ENCODE measurements at places on chromosomes 1 and 21. TPM values are rescaled to one million over a fixed set of nuclear protein-coding genes. Genes with fewer than 3 reads are reported as not detected.
A peak's percentile ranks its signal among the peaks of the same experiment; 100 is the strongest.

DNA sequence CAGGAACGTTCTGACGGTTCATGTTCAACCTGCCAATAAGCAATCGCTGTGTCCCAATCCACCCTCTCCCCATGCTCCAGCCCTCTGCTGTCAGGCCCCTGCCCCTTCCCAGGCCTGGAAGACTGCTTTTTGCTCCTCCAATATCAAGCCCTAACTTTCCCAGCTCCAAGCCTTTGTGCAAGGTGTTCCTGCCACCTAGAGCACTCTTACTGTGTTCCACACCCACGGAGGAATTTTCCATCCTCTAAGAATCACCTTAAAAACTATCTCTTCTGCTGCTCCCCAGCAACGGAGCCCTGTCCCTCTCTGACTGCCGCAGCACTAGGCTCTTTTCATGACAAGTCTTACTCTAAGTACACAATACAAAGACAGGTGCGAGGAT, 657.9 kb downstream of the AJAP1 start:
- H3K4me3 ChIP-seq, result no peak overlapping the region
- H3K4me1 ChIP-seq, result no peaks in the 10 kb centered on the region
- no peak overlapping the region for H3K27ac ChIP-seq
- H3K36me3 ChIP-seq, result no peaks in the 10 kb centered on the region
- no peak for DNase-seq

DNA sequence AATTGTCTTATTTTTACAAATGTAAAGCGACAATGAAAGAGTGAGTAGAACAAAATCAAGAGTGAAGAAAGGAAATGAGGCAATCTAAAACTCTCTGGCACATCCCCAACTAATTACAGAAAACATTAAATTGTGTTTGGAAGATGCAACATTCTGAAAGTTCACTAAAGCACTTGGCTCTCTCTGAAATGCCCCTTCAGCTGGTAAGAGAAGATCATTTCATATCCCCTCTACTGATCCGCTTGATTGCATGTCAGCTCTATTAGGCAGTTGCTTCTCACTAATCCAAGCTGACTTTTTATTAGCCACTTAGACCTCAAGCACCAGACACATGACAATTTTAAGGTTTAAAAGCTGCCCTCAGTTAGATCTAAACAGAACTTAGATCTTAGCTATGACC, 262.8 kb upstream of the PRMT6 start:
- no peaks in the 10 kb centered on the region for H3K4me1 ChIP-seq
- H3K27me3 ChIP-seq, result no peaks in the 10 kb centered on the region
- H3K36me3 ChIP-seq, result no peaks in the 10 kb centered on the region

DNA sequence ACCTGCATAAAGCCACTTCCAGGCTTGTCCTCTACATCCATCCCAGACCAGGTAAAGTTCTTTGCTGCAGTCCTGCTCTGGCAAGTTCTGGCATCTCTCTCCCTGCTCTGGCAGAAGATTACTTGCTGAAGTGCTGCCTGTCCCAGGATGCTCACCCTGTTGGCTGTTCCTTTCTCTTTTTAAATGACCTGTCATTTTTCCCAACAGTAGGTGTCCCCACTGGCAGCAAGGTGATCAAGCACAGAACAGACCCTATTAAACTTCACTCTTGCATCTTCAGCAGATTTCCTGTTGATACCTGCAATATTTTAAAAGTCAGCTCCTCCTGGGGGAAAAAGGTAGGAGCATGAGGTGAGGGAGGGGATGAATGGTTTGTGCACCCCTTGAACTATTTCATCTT, 332.6 kb downstream of the PBX1 start:
- no peak for DNase-seq
- H3K27me3 ChIP-seq, result no peaks in the 10 kb centered on the region
- no peak overlapping the region for H3K27ac ChIP-seq
- no peaks in the 10 kb centered on the region for H3K4me1 ChIP-seq

The SPRR1A gene
- total RNA-seq, result not detected

DNA sequence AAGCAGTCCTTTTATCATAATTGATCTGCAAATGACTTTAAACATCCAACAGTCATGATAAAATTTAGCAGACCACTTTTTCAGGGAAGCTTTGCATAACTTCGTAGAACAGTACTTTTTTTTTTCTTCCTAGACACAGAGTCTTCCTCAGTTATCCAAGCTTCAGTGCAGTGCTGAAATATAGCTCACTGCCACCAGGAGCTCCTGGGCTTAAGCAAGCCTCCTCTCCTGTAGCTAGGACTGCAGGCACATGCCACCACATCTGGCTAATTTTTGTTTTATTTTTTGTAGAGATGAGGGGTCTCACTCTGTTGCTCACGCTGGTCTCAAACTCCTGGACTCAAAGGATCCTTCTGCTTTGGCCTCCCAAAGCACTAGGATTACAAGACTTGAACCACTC, 3.8 kb downstream of the F13B start:
- H3K4me1 ChIP-seq, result no peaks in the 10 kb centered on the region
- no peaks in the 10 kb centered on the region for H3K36me3 ChIP-seq
- no peak overlapping the region for H3K4me3 ChIP-seq
- no peaks in the 10 kb centered on the region for H3K27me3 ChIP-seq
- H3K27ac ChIP-seq, result no peak overlapping the region

The KRTAP12-2 gene
- not detected for total RNA-seq

- peak within 1 kb of the TSS; percentile 51 for H3K4me3 ChIP-seq
- no peaks in the 10 kb centered on the region for H3K36me3 ChIP-seq
- no peak for DNase-seq
These were observed at the start of gene SDC3 for GRCh38 chr1:30908696-30909364. Gene SDC3 (minus strand): TSS chr1:30908758. CDS start chr1:30908586, 172 bp downstream.
